ENCODE measurements at places on chromosomes 7 and 10. TPM values are rescaled to one million over a fixed set of nuclear protein-coding genes. Genes with fewer than 3 reads are reported as not detected.

Gene HOGA1
- total RNA-seq = 0.67 TPM

Gene FRAT2
- 18.8 TPM for total RNA-seq

Gene COX19
- 25.6 TPM for total RNA-seq

Gene KIAA1549
- total RNA-seq = 19.9 TPM

Gene SEMA3E
- not detected for total RNA-seq

Gene LLCFC1
- total RNA-seq = not detected

Gene ASIC3
- 1.1 TPM for total RNA-seq

Gene RTKN2
- total RNA-seq = 36.2 TPM

Gene LHFPL3
- total RNA-seq = not detected

Gene BCL7B
- total RNA-seq = 74.5 TPM

Gene PRKCQ
- 1.5 TPM for total RNA-seq

Gene UPK3BL1
- 9.9 TPM for total RNA-seq

Gene TET1
- 19.1 TPM for total RNA-seq

Gene POLD2
- total RNA-seq = 140 TPM

Gene H2BK1
- total RNA-seq = not detected

GRCh38 chr10:10497245-10497644 is 520.4 kb upstream of the CELF2 start:
- no peak for DNase-seq

GRCh38 chr7:22851145-22851544 is 28.5 kb upstream of the TOMM7 start:
- no peak for DNase-seq

DNA sequence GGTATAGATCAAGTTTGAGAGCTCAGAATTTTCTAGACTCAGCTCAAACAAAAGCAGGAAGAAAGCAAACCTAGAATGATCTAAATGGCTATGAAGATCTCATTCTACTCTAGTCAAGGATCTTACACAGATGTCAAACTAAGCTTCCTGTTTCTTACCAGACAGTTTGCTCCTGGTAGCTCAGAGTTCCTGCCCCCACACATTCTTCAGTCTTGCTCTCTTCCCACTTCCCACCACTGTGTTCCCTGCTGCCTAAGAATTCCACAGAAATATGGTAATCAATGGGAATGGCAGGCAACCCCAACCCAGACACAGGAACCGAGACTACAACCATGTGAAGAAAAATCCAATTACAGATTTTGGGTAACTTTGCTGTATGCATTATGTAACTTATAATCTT is 133.4 kb upstream of the PTN start:
- no peak for DNase-seq

- no peak for DNase-seq
Measured at GRCh38 chr7:47556511-47557180, 25.3 kb downstream of the TNS3 start.

DNA sequence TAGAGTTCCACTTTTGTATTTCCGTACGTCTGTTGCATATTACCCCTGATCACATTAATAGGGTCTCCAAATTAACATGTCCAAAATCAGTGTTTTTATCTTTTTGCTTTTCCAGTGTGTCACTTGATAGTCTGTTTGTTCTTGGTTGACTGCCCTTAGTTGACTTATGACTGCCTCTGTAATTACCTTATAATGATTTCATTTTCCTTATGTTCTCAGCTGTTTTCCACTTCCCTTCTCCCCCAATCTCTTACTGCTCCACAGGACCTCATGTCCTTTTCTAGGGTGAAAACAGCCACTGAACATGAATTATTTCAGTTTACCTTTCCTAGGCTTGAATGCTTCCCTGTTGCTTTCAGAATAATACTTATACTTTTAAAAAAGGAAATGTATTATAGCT is 54.7 kb downstream of the MAPK8 start:
- no peak for DNase-seq

DNA sequence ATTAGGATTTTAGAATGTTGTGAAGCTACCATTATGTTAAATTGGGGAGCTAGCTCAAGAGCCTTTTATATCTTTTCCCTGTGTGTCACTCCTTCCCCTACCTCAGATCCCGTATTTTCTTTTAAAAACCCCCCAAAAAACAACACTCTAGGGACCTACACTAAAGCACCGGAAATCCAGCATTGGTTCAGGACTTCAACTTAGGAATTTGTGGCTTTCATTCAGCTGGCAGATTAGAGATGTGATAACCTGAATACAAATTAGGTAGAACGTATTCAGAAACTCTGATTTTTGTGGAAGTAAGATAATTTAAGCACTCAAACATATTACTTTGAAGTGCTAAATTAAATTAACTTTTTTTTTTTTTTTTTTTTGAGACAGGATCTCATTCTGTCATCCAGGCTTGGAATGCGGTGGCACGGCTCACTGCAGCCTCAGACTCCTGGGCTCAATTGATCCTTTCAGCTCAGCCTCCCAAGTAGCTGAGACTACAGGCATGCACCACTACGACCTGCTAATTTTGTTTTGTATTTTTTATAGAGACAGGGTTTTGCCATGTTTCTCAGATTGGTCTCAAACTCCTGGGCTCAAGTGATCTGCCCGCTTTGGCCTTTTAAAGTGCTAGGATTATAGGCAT is 6.8 kb downstream of the TBC1D12 start:
- no peak for DNase-seq

- no peak for DNase-seq
Measured at GRCh38 chr7:128790315-128791041, 1.3 kb upstream of the CCDC136 start.

- no peak for DNase-seq
Measured at GRCh38 chr7:19091550-19092200, 25.8 kb downstream of the TWIST1 start.

DNA sequence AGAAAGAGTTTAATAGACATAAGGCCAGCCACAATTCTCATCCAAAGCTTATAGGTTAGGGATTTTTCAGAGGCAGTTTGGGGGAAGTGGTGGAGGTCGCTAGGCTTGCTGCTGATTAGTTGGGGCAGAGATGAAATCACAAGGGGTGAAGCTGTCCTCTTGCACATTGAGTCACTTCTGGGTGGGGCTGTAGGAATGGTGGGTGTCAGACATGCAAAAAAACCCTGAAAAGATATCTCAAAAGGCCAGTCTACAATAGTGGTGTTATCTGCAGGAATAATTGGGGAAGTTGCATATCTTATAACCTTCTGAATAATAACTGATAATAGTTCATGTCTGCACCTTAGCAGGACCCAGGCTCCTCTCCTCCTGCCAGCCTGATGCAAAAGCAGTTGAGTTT is 2.1 kb downstream of the FAM24B start:
- no peak for DNase-seq

- no peak for DNase-seq
Measured at GRCh38 chr7:124250297-124251034, 217.6 kb upstream of the TMEM229A start.

- no peak for DNase-seq
Measured at GRCh38 chr10:15222511-15222910, 54.0 kb upstream of the NMT2 start.

DNA sequence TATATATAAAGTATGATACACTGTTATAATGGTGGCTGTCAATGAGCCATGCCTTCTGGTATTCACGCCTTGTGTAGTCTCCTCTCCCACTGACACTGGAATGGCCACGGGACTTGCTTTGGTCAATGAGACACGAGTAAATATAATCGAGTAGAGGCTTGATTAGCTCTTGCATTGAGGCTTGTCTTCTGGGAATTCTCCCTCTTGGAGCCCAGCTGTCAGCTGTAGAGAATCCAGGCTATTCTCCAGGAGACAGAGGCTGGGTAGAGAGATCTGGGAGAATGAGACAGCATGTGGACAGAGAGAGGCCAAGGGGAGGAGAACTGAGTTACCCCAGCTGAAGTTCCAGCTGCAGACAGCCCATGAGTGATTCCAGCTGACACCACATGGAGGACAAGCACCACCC is 25.2 kb upstream of the PLCE1 start:
- DNase-seq = no peak

DNA sequence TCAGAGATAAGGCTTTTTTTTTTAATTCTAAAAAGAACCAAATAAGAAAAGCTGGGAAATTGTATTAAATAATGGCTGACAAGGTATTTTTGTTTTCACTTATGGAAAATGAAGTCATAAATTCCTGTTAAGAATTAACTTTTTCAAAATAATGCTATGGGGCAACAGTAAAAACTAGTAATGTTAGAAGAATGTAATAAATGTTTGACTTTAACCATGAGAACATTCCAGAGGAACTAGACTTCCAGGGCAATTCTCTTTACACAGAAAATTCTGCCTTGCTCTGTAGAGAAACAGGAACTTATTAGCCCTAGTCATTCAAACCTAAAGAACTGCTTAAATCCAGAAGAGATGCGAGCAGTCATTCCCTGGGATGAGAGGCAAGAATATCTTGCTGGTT is 571.1 kb downstream of the IPMK start:
- DNase-seq = no peak

- DNase-seq = no peak
Measured at GRCh38 chr10:50511492-50512213, 112.1 kb downstream of the SGMS1 start.

GRCh38 chr10:102468683-102469082 is 17.3 kb upstream of the C10orf95 start:
- no peak for DNase-seq

- no peak for DNase-seq
Measured at GRCh38 chr7:44883961-44884620, 1.2 kb downstream of the PURB start.

- DNase-seq = no peak
Measured at GRCh38 chr10:126012485-126012884, 116.1 kb downstream of the FANK1 start.

DNA sequence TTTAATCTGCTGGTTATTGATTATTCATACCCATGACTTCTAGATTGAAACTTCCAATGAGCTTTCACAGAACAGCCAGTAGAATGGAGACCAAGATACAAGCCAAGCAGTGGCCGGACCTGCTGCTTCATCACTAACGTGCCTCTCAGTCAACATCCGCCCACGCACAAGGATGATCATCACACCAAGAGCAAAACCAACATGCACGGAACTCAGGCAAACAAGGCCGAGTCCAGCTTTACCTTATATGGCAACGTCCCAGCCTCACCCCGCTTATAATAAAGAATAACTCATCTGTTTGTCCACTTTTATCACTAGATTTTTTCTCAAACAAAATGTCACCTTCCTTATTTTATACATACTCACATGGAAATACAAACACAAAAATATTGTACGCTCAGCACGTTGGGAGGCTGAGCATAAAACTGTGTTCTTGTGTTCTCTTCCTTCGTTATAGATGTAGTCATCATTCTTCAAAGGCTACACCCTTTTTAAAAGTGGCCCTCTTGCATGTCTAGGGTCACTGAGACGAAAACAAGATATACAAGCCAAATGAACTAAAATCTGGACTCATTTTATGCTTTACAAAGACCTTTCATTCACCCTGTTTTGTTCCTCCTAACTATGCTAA is 122.7 kb downstream of the SFMBT2 start:
- no peak for DNase-seq

DNA sequence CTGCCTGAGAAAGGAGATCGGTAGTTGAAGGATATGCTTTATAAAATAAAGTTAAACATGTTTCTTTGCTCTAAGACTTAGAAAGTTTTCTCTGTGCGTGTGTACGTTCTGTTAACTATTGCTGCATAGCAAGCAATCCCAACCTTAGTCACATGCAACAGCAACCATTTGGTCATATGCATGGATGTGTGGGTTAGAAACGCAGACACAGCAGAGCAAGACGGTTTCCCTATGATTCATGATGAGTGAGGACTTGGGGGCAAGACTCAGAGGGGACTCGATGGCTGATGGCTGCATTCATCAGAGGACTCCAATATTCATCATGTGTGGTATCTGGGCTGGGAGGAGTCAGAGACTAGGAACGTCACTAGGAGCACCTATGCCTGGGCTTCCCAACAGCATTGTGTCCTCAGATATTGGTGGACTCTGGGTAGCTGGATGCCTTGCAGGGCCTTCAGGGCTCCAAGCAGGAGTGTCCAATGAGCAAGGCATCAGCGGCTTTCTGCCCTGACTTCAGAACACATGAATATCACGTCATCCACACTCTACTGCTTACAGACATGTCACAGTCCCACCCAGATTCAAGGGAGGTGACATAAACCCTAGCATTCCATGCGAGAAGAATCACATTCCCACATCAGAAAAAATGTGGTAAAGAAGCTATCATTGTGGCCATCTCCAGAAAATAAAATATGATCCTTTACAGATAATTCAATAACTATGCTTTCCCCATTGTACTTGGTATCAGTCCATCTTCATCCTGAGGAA is 731.2 kb downstream of the TNS3 start:
- DNase-seq = no peak

- DNase-seq = no peak
Measured at GRCh38 chr10:131129544-131129943, 182.0 kb downstream of the TCERG1L start.

- DNase-seq = no peak
Measured at GRCh38 chr7:96100737-96101136, 221.2 kb downstream of the SLC25A13 start.

GRCh38 chr10:42513921-42514320 is 124.4 kb downstream of the ZNF33B start:
- no peak for DNase-seq

Measured in Caco-2 (cell line).